NCI-H1417 (cell line): ENCODE measurements at places on chromosomes 16 and 17.

DNA sequence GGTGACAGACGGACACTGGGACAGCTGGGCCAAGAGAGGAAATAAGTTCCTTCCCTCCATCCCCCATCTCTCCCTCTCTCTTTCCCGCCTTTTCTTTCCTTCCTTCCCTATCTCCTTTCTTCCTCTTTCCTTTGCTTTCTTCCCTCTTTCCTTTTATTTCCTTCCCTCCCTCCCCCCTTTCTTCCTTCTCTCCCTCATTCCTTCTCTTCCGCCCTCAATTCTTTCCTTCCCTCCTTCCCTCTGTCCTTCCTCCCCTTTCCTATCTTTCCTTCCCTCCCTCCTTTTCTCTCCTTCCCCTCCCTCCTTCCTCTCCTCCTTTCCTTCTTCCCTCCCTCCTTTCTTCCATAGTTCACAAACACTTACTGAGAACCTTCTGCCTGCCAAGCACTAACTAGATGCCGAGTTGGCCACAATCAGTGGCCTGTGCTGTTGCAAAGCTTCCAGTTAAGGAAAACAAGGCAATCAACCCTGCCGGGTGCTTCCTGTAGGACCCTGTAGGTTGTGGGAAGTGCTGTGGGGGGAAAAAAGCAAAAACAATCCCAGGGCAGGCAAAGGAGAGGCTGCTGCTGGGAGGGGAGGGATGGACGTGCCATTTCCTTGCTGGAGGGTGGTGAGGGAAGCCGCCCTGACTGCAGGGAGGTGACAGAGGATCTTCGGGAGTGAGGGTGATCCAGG, 31.7 kb downstream of the ABCC6 start:
- no peak for DNase-seq

DNA sequence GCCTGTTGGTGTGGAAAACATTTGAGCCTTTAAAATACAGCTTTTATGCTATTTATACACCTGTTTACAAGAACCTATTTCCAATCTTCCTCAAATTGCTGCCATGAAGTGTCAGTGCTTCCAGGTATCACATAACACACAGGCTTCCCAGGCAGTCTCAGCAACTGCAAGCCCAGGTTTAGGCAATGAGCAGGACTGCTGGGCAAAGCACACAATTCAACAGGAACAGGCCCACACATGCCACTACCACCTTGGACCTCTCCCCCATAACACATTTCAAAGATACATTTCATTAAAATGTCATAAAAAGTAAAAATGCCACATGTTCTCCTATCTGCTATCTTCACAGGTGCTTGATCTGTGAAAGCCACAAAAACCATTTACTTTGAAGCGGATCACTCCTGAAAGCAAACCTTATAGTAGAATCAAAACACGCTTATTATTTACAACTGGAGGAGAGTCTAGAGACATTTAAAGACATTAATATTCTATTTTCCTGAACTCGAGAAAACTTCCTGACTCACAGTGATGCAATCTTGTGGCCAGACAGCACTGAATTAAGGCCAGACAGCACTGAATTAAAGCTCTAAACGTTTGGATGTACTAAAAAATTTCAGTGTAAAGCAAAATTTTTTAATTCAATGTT, 31.5 kb downstream of the ANKFY1 start:
- no peak for DNase-seq

DNA sequence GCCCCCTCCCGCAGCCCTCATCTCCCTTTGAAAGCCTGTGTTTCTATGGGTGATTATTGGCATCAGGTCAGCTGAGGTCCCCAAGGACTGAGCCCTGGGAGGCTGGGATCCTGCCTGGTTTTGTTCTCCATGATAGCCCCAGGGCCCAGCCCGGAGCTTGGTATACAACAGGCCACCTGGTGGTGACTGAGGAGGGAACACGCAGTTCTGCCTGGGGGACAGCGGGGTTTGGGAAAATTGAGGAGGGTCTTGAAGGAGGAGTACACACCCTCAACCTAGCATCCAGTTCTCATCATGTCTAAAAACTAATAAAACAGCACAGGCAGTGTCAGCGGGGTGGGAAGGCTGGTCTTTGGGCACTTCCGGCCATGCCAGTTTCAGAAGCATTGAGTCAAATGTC, 335.1 kb downstream of the CPPED1 start:
- DNase-seq = no peak

DNA sequence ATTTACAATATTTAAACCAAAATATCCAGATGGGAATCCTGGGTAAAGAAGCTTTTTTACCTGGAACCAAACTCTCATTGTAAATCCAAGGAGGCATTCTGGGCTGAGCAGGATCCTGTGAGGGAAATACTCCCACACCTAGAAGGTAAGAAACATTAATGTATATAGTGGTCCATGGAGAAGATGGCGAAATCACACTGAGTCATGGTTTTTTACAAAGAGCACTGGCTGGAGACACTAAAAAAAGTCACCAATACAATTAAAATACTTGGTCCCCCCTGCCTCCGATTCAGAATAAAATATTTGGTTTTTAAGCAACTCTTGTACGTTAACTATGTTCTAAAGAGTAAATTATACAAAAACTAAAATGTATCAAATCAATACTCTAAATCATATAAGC, 32.9 kb downstream of the SYNRG start:
- no peak for DNase-seq

DNA sequence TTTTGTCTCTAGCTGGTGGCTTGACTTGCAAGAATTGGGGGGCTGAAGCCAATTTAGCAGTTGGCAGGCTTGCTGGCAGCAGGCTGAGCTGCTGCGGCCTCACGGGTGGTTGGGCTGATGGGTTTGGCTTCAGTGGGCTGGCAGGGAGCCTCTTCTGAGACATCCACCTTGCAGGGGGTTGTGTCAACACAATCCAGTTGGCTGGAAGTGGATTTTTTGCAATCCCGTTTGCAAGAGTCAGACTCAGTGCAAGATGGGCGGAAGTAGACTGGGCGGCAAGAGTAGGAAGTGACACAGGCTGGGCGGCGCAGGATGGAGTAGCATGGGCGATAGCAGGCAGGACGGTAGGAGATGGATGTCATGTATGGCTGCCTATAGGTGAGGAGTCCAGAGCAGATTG, 1.5 kb downstream of the KRTAP16-1 start:
- DNase-seq = no peak
